ENCODE measurements at places on chromosomes 3 and 15.

DNA sequence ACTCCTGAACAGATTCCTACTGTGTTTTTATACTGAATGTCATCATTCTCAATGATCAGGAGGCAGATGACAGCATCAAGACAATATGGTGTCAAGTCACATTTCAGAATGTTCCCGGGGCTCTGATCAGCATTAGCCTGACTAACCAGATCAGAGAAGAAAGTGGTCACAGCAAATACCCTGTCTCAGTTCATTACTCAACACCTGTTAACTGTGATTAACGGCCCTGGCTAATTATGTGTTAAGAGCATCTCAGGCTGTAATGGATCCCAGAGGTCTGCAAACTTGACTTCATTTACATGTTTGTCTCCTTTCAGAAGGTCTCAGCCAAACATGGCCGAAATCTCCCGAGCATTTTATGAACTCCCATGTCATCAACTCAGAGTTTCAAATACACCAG, 833.7 kb downstream of the FHIT start:
- DNase-seq: no peak

DNA sequence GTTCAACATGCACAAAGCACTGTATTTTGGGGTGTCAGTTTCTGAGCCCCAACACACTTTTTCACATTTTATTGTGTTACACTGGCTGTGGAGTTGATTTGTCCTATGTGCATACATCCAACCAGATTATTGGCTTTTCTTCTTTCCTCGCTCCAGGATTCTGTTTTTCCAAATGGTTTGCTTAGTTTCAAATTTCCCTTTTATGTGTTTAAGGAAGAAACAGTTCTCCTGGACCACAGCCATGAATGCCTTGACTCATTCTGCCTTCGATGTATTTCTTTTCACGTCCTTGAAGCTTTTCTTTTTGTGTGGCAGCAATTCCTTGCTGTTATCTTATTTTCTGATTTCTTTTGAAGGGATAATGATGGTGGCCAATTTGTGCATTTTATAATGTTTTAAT, 53.8 kb downstream of the CACNA2D3 start:
- no peak for DNase-seq

- DNase-seq: no peak
Measured at GRCh38 chr3:112357930-112358780, 25.2 kb downstream of the CD200 start.

GRCh38 chr3:82939491-82940097, 1178.1 kb upstream of the GBE1 start:
- no peak for DNase-seq

DNA sequence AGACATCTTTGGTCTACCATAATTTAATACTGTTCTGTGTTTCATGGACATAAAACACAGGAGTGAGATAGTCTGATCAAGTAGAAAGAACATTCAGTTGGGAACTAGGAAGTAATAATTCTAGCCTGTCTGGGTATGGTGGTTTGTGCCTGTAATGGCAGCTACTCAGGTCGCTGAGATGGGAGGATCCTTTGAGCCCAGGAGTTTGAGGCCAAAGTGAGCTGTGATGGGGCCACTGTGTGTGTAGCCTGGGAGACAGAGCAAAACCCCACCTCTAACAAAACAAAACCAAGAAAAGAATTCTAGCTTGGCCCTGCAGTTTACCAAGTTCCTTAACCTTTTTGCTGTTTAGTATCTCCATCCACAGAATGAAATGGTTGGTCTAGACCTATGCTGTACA, 36.8 kb downstream of the KAT2B start:
- no peak for DNase-seq

DNA sequence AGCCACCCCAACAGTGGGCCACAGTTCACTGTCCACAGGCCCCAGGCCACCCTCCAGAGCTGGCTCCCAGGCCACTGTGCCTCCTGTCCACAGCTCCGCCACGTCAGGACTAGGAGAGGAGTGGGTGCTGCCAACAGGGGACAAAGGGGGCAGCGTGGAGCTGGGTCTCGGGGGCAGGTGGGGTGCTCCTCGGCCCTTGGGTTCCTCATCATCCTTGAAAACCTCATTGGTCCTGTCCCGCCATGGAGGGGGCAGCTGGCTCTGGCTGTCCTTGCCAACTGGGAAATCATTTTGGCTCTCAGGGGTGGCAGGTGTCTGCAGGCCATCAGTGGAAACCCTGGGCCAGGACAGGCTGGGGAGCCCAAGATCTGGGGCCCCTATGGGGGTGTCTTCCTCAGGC, 45.2 kb downstream of the ADAMTS7 start:
- peak; percentile 9 for DNase-seq

- DNase-seq: no peak
Measured at GRCh38 chr3:14411166-14411526, 8.7 kb downstream of the SLC6A6 start.

DNA sequence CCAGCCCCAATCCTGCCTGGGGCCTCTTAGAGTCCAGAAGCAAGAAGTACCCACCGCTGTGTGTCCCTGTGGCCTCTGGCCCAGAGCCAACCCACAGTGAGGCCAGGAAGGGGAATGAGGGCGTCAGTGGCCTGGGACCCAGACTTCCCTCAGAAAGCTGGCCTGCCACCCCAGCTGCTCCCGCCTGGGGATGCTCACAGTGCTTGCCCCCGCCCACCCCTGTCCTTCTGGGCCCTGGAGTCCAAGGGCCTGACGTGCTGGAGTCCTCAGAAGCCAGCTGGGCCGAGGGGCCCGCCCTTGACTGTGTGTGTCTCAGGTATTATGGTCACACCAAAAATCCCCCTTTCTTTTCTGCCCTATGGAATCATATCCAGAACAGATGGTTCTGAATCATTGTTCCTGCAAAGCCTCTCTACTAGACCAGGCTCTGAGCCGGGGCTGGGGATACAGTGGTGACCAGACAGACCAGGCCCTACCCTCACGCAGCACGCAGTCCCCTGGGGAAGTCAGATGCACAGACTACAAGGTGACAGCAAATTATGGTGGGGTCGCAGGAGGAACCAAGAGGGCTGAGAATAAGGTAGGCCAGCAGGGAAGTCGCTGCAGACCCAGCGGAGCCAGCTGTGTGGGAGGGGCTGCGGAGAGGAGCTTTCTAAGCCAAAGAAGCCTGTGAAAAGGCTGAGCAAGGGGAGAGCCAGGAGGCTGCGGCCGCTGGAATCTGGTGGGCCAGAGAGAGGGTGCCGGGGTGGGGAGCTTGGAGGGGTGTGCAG, 99.1 kb downstream of the VGLL4 start:
- DNase-seq: no peak

DNA sequence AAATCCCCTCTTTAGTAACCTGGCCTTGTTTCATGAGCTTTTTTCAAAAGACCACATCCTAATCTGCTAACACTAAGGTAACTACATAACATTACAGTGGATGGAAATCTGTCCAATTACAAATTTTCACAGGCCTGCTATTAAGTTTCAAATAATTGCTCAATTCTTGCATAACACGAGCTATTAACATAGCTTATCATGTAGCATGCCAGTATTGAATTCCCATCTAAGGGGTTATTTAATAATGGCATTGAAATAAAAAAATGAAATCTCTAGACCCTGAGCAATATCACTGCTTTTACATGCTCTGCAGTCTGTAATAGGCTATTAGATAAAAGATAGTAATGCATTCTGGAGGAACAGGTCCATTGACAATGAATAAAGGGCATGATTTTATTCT, 748.3 kb upstream of the NECTIN3 start:
- no peak for DNase-seq

GRCh38 chr3:33787328-33788009, 11.0 kb upstream of the PDCD6IP start:
- DNase-seq: peak; percentile 72

DNA sequence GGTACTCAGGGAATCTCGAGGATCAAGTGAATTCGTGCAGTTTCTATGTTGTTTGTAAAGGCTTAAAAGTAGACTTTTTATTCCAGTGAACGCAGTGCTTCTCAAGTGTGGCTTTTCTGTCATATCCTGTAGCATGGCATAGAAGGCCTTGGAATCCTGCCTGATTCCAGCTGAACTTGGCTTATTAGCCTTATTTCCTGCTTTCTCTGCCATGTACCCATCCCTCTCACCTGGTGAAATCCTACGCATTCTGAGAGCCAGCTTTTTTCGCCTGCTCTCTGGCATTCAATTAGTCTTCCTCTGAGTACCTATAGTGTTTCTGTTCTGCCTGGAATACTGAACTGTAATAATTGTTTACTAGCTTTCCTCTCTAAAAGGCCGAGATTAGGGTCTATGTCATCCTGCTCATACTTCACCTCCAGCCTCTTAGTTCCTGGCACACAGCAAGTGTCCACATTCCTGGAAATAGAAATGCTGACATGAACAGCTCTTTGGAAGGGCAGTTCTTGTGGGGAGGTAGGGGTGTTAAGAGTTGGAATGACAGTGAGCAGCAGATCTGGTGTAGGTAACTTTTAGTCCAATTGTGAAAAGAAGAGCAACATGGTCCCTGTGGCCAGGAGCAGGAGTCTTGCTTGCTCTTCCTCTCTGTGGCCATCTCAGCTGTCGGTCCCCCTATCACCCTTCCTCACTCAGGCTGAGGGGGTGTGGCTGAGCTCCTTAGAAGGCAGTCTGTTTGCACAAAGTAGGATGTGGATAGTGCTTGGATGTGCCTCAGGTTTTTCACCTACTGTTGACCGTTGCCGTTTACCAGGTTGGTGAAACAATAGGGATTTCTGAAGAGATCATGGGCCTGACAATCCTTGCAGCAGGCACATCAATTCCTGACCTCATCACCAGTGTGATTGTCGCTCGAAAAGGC, 30.4 kb downstream of the SLC24A1 start:
- DNase-seq: no peak

- DNase-seq: no peak
Measured at GRCh38 chr3:80754969-80755368, 987.2 kb upstream of the ROBO1 start.

DNA sequence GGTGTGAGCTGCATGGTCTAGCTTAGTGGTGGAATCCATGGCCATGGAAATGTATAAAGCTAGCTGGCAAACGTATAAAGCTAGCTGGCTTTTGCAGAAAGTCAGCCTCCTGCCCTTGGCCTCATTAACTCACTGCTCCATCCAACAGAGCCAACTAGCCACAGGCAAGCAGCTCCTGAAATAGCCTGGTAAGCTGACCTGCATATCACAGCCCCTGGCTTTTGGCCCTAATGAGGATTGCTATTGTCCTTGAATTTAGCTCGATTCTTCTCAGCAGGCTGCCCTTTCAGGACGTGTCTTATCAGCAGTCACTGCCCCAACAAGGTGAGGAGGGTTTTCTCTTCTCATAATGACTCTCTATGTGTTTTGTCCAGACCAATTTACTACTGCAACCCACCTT, 446.8 kb downstream of the WDR72 start:
- no peak for DNase-seq

- no peak for DNase-seq
Measured at GRCh38 chr15:57445872-57446271, 69.6 kb downstream of the CGNL1 start.

DNA sequence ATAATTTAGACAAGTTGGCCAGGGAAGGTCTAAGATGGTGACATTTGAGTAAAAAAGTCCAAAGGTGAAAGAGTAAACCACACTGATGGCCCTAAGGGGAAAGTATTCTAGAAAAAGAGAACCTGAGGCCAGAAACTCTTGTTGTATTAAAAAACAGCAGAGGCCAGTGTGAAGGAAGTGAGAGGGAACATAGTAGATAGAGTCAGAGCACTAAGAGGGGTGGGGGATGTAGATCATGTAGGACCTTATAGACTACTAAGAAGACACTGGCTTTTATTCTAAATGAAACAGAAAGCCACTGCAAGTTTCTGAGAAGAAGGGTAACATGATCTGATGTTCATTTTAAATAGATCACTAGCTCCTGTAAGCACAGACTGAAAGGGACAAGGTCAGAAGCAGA, 14.5 kb downstream of the POLQ start:
- no peak for DNase-seq

DNA sequence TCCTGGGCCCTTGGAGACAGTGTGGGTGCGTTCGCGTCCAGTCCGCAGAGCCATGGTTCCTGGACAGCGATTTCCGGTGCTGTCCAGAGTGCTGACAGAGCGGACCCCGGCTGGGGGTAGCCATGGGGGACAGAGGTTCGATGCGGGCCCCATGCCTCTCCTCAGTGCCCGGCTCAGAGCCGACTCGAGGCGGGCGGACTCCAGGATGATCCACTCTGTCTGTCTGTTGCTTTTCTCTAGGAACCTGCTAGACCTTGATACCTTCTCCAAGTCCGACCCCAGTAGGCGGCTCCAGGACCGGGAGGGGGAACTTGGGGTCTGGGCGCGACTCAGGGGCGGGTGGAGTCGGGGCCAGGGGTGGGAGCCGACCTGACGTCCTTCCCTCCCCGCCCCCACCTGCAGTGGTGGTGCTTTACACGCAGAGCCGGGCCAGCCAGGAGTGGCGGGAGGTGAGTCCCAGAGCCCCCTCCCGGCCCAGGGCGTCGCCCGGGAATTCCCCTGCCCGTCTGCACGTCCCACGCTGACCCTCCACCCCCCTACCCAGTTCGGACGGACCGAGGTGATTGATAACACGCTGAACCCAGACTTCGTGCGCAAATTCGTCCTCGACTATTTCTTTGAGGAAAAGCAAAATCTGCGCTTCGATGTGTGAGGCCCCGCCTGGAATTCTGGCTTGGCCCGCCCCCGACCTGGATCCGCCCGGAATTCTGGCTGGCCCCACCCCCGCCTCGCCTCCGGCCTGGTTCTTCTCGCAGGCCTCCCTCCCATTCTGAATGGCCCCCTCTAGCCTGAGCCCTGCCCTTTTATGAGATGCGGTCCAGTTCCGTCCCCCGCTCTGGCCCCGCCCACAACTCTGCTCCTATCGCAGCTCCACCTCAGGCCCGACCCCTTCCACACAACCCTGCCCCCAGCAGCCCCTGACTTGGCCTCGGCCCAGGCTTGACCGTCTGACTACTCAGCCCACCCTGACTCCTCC, 1.0 kb downstream of the CPNE9 start:
- peak; percentile 97 for DNase-seq

DNA sequence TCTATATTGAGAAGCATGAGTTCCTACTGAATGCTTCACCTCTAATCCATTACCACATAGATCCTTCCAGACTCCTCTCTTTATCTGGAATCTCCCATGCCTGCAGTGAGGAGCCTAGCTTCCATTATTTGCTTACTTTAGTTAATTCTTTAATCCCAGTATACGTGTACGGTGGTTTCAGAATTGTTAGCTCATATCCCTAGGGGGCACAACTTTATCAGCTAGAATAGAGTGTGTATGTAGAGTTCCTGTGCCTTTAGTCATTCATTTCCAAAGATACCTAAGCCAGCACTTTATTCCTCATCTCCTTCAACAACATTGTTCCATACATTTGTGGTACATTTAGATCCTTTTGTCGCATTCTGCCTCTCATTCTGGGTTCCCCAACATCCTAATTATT, 226.0 kb downstream of the TJP1 start:
- DNase-seq: no peak

DNA sequence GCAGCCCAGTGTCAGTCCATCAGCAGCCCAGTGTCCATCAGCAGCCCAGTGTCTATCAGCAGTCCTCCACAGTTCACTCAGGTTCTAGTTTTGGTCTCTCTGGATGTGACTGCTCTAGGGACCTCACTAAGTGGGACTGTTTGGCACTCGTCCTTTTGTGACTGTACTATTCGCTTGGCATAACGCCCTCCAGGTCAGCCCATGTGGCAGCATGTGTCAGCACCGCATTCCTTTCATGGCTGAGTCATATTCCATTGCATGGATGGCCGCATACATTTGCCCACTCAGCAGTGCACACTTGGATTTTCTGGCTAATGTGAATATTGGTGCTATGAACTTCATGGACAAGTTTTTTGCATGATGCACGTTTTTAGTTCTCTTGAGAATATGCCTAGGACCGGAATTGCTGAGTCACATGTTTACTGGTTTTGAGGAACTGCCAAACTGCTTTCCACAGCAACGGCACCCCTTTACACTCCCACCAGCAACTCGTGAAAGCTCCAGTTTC, 16.4 kb downstream of the CHST13 start:
- no peak for DNase-seq

- DNase-seq: no peak
Measured at GRCh38 chr3:6425289-6425820, 435.6 kb upstream of the GRM7 start.

- DNase-seq: no peak
Measured at GRCh38 chr3:39141171-39141995, 12.0 kb downstream of the CSRNP1 start.
